COLO829 (cell line): ENCODE measurements at places on chromosomes 7 and 10.

DNA sequence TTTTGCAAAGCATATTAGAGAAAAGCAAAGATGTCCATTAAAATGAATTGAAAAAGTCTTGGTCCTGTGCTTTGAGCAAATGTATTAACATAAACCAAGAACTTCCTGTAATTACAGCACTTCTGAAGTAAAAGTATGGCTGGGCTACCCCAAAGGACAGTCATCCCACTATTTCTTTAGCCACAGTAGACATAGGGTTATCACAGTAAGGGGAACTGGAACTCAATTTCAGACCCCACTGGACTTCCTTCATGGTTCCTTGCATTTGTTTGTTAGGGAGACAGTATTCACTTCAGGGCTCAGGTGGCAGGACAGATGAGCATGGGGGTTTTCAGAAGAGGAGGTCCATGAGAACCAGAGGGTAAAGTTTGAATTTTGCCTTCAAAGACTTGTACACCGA lies 203.1 kb upstream of the PDE1C start:
- no peak for DNase-seq

DNA sequence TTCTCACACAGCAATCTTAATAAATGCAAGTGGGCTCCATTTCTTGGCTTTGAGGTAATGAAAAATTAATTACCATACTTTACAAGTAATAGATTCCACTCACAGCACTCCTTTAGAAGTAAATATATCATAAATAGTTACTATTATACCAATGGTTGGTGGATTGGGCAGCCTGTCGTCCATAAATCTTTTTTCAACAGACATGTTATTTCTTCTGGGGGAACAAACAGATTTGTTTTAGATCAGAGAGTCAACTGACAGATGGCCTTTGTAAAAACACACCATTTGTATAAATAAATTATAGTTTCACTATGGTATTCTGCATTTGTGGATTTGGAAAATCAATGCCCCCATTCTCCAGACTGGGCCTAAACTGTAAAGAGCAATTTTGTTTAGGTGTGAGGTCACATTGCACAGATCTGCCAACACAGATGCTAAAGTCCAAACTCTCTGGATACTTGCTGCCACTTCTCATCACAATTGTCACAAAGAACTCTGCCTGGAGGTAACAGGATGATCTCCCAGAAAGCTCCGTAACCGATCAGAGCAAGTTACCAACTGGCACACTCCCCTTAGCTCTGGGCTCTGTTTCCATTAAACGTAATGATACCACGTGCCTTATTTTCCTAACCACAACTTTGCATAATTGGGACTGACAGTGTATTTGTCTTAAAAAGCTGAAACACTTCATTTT lies 4.5 kb upstream of the MACROH2A2 start:
- no peak for DNase-seq

DNA sequence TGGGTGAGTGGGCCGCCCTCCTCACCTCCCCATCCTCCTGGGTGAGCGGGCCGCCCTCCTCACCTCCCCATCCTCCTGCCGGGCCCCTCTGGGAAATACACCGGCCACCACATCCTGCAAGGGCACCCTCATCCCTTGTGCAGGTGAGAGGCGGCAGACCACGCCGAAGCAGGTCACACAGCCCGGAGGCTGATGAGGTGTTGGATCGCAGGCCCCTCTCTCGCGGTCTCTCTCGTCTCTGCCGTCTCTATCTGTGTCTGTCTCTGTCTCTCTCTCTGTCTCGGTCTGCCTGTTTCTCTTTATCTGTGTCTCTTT lies 30.8 kb upstream of the FOXL3 start:
- DNase-seq, result no peak

DNA sequence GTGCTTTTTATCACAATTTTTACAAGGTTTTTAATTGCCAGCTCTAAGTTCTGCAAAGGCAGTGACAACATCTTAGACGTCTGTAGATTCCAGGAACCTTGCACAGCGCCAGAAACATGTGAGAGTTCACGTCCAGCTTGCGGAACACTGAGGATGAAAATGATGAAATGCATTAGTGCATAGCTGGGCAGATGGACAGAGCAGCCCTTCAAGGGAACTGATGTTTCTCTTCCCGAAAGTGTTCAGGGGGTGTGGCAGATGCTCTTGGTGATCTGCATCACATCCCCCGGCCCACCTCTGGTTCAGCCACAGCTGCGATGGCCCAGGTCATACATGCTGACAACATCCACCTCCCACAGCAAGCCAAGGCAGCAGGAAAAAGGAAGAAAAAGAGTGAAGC lies 40.9 kb downstream of the ITIH5 start:
- no peak for DNase-seq

- no peak for DNase-seq
These were observed 202.0 kb downstream of the MAD1L1 start for GRCh38 chr7:2030475-2031450.

GRCh38 chr10:71537681-71538080 lies 141.0 kb downstream of the CDH23 start:
- no peak for DNase-seq

GRCh38 chr7:157627646-157628045 lies 290.8 kb downstream of the DNAJB6 start:
- no peak for DNase-seq

GRCh38 chr10:3542185-3542611 lies 242.8 kb downstream of the KLF6 start:
- no peak for DNase-seq
